ENCODE measurements at places on chromosomes 11 and 22.

DNA sequence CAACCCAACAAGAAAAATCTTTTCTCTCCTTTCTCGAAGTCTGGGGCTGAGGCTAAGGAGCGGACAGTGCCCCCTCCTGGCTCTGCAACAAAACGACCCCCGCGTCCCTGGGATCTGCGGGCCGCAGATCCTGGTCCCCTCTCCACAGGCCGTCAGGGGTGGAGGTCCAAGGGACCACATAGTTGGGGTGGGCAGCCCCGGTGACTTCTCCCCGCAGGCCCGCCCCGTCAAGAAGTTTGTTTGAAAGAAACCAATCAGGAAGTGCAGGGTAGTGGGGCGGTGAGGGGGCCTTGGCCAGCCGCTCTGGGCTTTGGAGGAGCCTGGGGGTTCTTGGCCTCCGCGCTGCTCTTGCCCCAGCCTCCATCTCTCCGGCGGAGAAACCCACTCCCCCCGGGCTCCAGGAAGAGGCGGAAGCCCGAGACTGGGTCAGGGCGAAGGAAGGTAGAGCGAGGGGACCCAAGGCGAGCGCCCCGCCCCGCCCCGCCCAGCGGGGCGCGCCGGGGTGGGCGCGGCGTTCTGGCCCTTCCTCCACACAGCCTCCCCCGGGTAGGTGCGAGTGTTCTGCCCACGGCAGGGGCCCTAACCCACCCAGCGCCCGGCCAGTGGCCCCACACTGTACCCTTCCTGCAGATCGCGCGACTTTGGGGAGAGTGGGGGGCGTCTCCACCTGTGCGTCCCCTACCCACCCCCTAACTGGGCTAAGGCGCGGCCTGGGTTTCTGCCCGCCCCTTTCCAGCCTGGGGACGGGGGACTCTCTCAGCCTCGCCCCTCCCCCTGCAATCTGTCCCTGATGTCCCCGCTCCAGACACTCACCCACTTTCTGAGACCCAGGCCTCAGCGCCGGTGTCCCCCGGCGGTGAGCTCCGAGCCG lies 1.3 kb downstream of the TP53I11 start:
- DNase-seq, result no peak

GRCh38 chr22:50001388-50002231 lies 11.0 kb downstream of the IL17REL start:
- DNase-seq, result no peak

- DNase-seq, result no peak
Observed at GRCh38 chr11:67581469-67581868, 2.1 kb upstream of the GSTP1 start.

- DNase-seq, result no peak
Observed at GRCh38 chr11:118961189-118961588, 5.1 kb downstream of the UPK2 start.

- DNase-seq, result no peak
Observed at GRCh38 chr11:47468598-47469214, 19.8 kb upstream of the RAPSN start.

GRCh38 chr11:57100638-57101331 lies 81.0 kb upstream of the LRRC55 start:
- DNase-seq, result no peak

DNA sequence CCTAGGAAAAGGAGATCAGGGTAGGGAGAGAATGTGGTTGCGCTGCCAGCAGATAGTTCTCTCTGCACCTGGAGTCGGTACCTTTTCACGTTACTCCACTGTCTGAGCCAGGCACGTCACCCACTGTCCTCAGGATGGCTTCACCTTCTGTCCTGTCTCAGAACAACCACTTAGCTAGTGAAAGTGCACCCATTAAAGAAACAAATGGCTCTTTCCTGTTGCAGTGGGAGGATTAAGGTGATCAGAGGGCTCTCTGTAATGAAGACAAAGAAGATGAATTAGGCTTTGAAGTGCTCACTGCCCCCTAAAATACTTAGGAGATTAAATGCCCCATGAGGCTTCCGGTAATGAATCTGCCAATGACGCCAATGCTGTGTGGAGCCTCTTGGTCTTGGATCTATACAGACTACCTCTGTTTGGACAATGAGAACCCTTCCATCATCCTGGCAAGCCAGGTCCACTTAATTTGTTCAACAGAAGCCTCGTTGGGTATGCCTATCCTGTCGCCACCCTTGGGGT lies 113.7 kb downstream of the INSC start:
- no peak for DNase-seq

DNA sequence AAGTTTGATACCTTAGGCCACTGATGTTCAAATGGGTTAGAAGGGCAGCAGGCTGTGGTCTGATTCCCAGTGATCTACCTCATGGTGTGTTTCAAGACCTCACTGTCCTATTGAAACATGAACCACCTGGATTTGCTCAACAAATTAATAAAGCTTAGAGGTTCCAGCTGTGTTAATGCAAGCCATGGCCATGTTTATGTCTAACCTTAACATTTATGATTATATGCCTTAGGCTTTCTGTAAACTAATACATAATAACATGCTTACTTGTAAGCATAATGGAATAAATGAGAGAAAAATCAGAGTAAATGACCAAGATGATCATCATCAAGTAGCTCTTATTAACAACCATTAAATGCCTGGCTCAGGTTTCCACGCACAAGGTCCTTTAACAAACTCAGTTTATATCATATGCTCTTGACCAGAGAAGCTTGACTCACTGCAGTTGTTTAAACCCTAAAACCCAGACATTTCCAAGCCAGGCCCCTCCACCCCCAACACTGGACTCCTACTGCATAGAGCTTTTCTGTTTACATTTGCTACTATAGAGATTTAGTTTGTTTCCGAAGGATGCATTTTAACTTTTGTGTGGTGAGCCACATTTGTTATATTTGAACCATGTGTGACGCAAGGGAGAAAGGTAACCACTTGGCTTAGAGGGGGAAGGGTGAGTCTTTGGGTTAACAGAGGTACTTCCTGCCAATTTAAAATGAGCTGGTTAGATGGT lies 43.7 kb downstream of the KREMEN1 start:
- no peak for DNase-seq

- DNase-seq, result no peak
Observed at GRCh38 chr22:41801886-41802285, 1.4 kb downstream of the CCDC134 start.

GRCh38 chr22:33920197-33920540 lies at the start of gene LARGE1:
TSS of gene LARGE1 (minus strand) at chr22:33920476.
- no peak for DNase-seq

DNA sequence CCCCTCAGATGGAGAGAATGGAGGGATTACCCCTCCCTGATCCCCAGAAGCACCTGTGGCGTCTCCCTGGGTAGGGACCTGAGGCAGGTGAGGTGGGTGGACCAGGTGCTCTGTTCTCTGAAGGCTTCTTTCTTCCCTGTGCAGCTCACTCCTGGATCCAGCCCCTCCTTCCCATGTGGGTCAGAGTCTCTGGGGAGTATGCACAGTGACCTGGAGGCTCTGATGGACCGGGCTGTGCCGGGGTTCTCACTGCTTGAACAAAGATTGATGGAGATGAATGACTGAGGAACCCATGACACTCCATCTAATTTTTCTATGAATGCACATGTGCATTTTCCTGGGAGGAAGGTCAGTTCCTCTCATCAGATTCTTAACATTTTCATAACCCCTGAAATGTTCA lies 78.6 kb upstream of the SHANK2 start:
- no peak for DNase-seq

DNA sequence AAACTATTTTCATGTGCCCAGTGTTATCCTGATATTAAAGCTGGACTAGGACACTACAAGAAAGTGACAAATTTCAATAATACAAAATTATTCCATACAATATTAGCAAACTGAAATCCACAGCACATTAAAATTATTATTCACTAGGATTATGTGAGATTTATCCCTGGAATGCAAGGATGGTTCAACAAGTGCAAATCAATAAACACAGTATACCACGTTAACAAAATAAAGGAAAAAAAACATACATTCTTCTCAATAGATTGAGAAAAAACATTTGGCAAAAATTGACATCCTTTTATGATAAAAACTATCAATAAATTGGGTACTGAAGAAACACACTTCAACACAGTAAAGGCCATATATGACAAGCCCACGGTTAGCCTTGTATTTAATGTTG lies 1758.2 kb upstream of the RAG2 start:
- no peak for DNase-seq

DNA sequence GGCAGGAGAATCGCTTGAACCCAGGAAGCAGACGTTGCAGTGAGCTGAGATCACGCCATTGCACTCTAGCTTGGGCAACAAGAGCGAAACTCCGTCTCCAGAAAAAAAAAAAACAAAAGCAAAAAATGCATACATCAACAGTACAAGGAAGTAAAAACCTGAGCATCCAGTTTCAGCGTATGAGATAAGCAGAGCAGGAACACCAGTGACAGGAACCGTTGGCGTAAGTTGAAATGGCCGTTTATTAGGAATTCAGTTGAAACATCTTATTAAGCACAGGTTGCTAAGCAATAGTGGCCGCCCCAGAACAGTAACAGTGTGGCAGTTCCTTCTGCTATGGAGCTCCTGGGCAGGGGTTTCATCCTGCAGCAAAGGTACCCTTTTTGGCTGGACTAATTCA lies 4.0 kb upstream of the L3MBTL2 start:
- DNase-seq, result no peak

DNA sequence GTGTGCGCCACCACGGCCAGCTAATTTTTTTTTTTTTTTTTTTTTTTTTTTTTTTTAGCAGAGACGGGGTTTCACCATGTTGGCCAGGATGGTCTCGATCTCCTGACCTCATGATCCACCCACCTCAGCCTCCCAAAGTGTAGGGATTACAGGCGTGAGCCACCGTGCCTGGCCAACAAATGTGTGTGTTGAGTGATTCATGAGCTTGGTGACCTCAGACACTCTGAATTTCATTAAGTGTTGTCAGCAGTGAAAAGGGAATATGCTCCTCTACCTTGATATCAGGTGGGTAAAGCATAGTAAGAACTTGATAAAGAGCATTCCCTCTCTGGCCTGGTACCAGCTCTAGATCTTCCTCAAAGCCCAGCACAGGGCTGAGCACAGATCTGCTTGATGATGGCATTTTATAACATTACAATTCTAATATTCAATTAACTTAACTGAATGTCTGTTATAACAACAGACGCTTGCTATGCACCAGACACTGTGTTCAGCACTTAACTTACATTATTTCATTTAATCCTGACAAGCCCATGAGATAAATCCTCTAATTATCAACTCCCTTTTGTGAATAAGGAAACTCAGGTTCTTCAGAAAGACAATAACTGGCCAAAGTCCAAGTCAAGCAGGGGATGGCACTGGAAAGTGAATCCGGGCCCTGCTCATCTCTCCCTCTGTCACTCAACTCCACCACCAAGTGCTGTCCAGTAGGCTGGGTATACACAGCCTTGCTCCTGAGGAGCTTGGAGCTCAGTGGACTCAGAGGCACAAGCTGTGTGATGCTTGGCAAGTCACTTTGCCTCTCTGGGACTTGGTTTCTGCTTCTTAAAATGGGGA lies 13.0 kb downstream of the TBC1D10A start:
- no peak for DNase-seq

- DNase-seq, result no peak
Observed at GRCh38 chr11:45913514-45913913, 4.2 kb downstream of the PEX16 start.

DNA sequence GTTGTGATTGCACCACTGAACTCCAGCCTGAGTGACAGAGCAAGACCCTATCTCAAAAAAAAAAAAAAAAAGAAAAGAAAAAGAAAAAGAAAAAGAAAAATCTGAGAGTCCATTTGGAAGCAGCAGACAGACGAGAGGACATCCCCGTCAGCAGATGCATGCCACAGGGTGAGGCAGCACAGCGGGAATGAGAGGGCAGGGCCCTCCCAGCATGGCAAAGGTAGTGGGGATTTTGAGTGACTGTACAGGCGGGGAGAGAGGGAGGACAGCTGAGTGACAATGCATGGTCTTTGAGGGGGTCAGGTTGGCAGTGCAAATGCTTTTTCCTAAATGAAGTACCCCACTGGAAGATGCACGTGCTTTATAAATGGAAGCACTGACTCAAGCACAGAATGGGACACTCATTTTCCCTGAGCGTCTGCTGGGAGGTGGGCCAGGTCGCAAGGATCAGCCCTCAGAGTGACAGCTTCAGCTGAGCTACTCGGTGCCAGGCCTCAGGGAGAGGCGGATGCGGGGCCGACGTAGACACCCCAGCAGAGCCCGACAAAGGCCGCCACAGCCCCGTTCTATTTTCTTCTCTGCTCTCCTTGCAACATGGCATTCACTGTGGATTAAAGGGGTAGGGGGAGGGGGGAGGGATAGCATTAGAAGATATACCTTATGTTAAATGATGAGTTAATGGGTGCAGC lies 113.5 kb downstream of the SHANK2 start:
- DNase-seq, result no peak

- DNase-seq, result no peak
Observed at GRCh38 chr11:3878258-3878584, 22.8 kb downstream of the STIM1 start.

- DNase-seq, result no peak
Observed at GRCh38 chr11:29208117-29208516, 808.7 kb downstream of the KCNA4 start.

- no peak for DNase-seq
Observed at GRCh38 chr11:126334659-126335462, 20.6 kb upstream of the ST3GAL4 start.

- DNase-seq, result no peak
Observed at GRCh38 chr11:95505927-95506426, 275.0 kb upstream of the SESN3 start.

DNA sequence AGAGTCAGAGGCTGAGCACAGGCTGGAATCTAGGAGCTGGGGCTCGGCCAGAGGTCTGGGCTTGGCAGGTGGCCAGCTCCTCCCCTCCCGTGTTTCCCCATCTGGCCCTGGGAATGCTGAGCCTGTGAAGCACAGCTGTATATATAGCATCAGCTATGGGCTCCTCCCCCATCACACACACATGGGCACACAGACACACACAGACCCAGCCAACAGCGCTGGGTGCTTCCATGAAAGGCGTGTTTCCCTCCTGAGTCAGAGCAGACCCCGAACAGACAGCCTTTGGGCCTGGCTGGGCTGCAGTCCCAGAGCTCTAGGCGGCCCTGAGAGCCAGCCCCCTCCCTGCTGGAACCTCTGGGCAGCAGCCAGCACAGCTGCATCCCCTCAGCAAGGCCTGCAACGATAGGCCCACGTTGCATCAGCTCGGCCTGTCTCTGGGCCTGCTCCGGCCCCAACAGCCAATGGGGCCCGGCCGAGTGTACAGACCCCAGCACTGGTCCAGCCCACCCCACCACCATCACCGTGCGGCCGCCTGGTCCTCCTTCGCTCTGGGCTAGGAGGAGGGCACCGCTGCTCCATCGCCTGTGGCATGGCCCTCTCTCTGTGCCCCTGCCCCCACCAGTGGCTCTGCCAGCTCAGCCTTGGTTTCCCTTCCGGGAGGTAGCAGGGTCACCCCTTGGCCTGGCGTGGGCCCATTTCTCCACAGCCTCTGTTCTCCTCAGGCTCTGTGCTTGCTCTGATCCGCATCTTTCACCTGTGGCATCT lies 7.6 kb upstream of the SERPINH1 start:
- DNase-seq, result no peak

GRCh38 chr11:65132988-65133700 lies 1.2 kb downstream of the SYVN1 start:
- DNase-seq, result no peak

Measured in activated T-helper 9 cell treated with anti-CD3 and anti-CD28 coated beads, Interleukin-2, amount 50 U/mL, for 16 hours (primary cell).